DND-41 (cell line): ENCODE measurements at places on chromosomes 16 and 17.
A peak's percentile ranks its signal among the peaks of the same experiment; 100 is the strongest.

DNA sequence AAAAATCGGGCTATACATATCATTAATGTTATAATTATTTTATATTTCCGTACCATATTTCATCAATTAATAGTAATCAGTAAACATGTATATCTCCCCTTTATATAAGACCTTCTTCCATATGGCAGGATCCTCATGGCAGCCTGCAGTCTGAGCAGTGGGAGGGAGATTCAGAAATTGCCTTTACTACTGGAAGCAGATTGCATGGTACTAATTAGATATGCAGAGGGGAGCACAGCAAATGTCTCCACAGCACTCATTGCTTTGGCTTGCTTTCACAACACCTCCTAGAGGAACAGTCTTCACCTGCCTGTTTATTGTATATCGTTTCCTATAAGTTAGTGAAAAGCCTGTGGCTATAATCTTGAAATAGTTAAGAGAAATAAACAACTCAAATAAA lies 585.8 kb upstream of the GOT2 start:
- H3K4me3 ChIP-seq = no peak overlapping the region
- DNase-seq = no peak
- H3K36me3 ChIP-seq = no peaks in the 10 kb centered on the region

- no peaks in the 10 kb centered on the region for H3K36me3 ChIP-seq
- H3K27me3 ChIP-seq = no peaks in the 10 kb centered on the region
- peaks cover 52% of the 10 kb centered on the region for H3K4me1 ChIP-seq
- peak overlapping the region; percentile 91 for H3K27ac ChIP-seq
Measured at GRCh38 chr16:88790312-88791211, 5.5 kb upstream of the PIEZO1 start.

- H3K4me3 ChIP-seq = no peak overlapping the region
- H3K4me1 ChIP-seq = peaks cover 2% of the 10 kb centered on the region; the same call in 1 of the 2 replicates
- DNase-seq = no peak
- no peaks in the 10 kb centered on the region for H3K36me3 ChIP-seq
Measured at GRCh38 chr17:58532555-58532951, 18.1 kb upstream of the MTMR4 start.

GRCh38 chr17:19986941-19987861 lies 9.6 kb upstream of the AKAP10 start:
- DNase-seq = no peak
- no peak overlapping the region for H3K4me3 ChIP-seq
- no peak overlapping the region for H3K27ac ChIP-seq
- H3K27me3 ChIP-seq = peaks cover 7% of the 10 kb centered on the region
- no peaks in the 10 kb centered on the region for H3K4me1 ChIP-seq

DNA sequence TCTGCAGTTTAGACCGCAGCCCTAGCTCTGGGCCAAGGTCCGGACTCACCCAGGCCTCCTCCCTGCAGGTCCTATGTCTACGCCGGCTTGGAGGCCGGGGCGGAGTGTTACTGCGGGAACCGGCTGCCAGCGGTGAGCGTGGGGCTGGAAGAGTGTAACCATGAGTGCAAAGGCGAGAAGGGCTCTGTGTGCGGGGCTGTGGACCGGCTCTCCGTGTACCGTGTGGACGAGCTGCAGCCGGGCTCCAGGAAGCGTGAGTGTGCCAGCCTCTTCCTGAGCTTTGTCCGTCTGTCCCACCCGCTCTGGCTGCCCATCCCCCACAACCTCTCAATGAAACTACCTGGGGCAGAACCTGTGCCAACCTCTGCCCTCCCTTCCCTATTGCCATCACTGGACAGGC lies 20.1 kb downstream of the WSCD1 start:
- DNase-seq = no peak
- H3K27ac ChIP-seq = no peak overlapping the region
- peaks cover 10% of the 10 kb centered on the region for H3K27me3 ChIP-seq

GRCh38 chr16:58638148-58639036 lies 8.8 kb upstream of the CNOT1 start:
- no peaks in the 10 kb centered on the region for H3K36me3 ChIP-seq
- no peaks in the 10 kb centered on the region for H3K4me1 ChIP-seq
- DNase-seq = no peak
- H3K27me3 ChIP-seq = no peaks in the 10 kb centered on the region

DNA sequence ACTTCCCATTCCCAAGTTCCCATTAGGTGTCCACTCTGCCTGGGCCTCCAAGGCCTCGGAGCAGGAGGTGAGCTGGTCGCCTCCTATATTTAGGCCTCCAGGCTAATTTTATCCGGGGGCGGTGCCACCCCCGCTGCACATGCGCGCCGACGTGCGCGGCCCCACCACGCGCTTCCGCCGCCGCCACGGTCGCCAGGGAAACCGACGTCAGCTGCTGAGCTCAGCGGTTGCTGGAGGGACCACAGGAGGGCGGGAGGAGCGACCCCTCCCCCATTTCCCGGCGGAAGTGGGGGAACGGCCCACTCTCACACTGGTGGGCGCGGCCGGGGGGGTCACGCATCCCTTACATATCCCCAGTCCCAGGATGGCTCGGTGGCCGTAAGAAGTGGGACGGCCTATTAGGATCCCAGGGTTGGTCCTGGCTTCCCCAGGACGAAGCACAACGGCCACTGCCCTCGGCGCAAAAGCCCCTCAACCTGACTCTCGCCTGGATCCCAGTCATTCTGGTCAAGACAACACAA lies 1.0 kb downstream of the PER1 start:
- peak; percentile 96 for DNase-seq
- H3K4me3 ChIP-seq = peak overlapping the region; percentile 76
- peak overlapping the region; percentile 85 for H3K27ac ChIP-seq
- H3K4me1 ChIP-seq = peaks cover 52% of the 10 kb centered on the region

DNA sequence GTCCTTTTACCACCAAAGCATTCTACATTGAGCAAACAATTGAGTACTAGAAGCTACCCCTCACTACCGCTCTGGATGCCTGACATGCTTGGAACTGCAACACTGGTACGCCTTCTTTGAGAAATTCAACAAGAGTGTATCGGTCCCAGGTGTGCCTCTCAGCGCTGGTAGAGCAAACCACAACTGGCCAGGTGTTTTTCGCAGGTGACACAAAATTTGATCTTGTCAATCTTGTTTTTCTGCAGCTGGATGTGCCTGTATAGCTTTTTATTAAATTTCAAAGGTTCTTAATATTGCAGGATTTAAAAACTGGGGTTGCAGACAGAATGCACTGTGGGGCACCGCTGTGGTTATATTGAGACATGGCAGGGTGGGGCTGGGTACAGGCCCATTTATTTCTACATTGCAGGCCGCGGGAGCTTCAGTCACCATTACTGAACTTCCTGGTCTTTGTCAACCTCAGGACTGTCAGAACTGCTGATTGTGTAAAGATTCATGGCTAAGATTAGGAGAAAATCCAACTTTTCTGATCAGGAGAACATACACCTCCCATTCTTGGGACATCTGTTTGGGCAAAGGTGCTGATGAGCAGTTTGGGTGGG lies 4.5 kb upstream of the SNX20 start:
- peaks cover 46% of the 10 kb centered on the region for H3K4me1 ChIP-seq
- H3K36me3 ChIP-seq = no peaks in the 10 kb centered on the region
- H3K4me3 ChIP-seq = no peak overlapping the region
- DNase-seq = peak; percentile 38
- no peaks in the 10 kb centered on the region for H3K27me3 ChIP-seq

DNA sequence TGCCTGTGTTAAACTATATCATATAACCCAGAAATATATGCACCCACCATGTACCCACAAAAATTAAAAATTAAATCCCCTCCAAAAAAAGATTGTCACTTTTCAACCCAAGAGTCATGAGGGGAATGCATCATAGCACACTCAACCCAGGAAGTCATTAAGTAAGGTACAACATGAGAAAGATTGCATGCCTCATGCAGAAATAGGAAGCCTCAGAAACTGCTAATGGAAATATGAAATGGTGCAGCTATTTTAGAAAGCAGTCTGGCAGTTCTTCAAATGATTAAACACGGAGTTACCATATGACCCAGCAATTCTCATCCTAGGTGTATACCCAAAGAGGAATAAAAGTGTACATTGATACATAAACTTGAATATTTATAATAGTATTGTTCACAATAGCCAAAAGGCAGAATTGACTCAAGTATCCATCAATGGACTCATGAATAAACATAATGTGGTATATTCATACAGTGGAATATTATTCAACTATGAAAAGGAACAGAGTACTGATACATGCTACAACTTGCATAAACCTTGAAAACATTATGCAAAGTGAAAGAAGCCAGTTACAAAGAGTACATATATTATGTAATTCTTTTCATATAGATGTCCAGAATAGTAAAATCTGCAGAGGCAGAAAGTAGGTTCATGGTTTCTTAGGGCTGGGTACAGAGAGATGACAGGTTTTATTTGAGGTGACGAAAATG lies 70.4 kb downstream of the TMEM100 start:
- peaks cover 5% of the 10 kb centered on the region for H3K27me3 ChIP-seq
- H3K27ac ChIP-seq = no peak overlapping the region
- no peaks in the 10 kb centered on the region for H3K4me1 ChIP-seq
- no peaks in the 10 kb centered on the region for H3K36me3 ChIP-seq
- H3K4me3 ChIP-seq = no peak overlapping the region
- DNase-seq = no peak

DNA sequence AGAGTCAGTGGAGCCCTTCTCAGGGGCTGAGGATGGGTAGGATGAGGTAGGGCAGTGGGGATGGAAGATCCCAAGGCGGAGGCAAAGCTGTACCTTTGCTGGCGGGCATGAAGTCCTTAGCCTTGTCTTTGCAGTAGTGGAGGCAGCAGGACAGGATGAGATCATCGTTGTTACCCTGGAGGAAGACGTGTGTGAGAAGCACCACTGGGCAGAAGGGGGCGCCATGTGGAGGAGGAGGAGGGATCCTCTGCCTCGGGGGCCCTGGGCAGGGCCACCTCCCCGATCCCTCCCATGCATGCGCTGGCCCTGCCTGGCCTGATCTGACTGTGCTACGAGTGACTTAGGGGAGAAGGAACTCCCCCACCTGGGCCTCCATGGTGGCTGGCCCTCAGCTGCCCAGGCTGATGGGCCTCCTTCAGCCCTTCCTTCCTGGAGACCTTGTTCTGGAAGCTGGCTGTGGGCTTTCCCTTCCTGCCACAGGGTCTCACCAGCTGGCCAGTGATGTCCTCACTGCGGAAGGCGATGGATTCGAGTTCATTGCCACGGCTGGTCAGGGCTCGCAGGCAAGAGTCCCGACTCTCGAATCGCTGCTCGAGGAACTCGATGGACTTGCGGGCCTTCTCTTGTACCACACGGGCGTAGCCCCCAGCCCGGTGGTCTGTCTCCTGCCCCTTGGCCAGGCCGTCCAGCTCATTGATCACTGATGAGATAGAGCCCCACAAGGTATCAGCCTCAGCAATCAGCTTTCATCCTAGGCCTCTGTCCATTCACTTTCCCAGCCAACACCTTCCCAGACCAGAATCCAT lies 10.3 kb downstream of the HIC1 start:
- no peaks in the 10 kb centered on the region for H3K27me3 ChIP-seq
- DNase-seq = peak; percentile 66
- H3K36me3 ChIP-seq = peaks cover 75% of the 10 kb centered on the region
- no peak overlapping the region for H3K27ac ChIP-seq
- no peaks in the 10 kb centered on the region for H3K4me1 ChIP-seq

DNA sequence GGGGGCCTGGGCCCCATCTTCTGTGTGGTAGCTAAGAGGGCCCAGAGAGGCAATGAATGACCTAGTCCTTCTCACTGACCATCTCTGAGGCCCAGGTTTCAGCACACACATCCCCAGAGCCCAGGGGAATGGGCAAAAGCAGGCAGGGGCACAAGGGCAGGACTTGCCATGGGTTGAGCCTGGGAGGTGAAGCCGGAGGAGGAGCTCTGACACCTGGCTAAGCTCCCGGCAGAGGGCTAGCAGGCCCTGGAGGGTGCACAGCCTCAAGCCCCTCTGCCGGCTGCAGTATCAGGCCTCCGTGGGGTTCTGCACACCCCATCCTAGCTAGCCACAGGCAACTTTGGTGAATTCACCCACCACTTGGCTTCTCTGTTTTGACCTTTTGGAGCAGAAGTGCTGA lies 5.3 kb downstream of the SRCIN1 start:
- H3K4me3 ChIP-seq = no peak overlapping the region
- H3K36me3 ChIP-seq = no peaks in the 10 kb centered on the region
- H3K27me3 ChIP-seq = peaks cover 4% of the 10 kb centered on the region
- DNase-seq = no peak
- H3K27ac ChIP-seq = no peak overlapping the region
- H3K4me1 ChIP-seq = peaks cover 6% of the 10 kb centered on the region; the same call in 1 of the 2 replicates

GRCh38 chr17:77326076-77326591 lies 185.4 kb downstream of the SEC14L1 start:
- no peaks in the 10 kb centered on the region for H3K27me3 ChIP-seq
- peak; percentile 37 for DNase-seq
- no peak overlapping the region for H3K27ac ChIP-seq
- H3K4me3 ChIP-seq = no peak overlapping the region
- H3K36me3 ChIP-seq = no peaks in the 10 kb centered on the region

GRCh38 chr16:9000664-9001063 lies 37.0 kb upstream of the USP7 start:
- H3K4me3 ChIP-seq = no peak overlapping the region
- no peak overlapping the region for H3K27ac ChIP-seq
- DNase-seq = no peak
- H3K27me3 ChIP-seq = no peaks in the 10 kb centered on the region
- H3K4me1 ChIP-seq = no peaks in the 10 kb centered on the region

GRCh38 chr17:69117855-69118784 lies 23.6 kb downstream of the ABCA6 start:
- no peaks in the 10 kb centered on the region for H3K36me3 ChIP-seq
- H3K27me3 ChIP-seq = peaks cover 3% of the 10 kb centered on the region
- no peak overlapping the region for H3K4me3 ChIP-seq
- no peaks in the 10 kb centered on the region for H3K4me1 ChIP-seq

DNA sequence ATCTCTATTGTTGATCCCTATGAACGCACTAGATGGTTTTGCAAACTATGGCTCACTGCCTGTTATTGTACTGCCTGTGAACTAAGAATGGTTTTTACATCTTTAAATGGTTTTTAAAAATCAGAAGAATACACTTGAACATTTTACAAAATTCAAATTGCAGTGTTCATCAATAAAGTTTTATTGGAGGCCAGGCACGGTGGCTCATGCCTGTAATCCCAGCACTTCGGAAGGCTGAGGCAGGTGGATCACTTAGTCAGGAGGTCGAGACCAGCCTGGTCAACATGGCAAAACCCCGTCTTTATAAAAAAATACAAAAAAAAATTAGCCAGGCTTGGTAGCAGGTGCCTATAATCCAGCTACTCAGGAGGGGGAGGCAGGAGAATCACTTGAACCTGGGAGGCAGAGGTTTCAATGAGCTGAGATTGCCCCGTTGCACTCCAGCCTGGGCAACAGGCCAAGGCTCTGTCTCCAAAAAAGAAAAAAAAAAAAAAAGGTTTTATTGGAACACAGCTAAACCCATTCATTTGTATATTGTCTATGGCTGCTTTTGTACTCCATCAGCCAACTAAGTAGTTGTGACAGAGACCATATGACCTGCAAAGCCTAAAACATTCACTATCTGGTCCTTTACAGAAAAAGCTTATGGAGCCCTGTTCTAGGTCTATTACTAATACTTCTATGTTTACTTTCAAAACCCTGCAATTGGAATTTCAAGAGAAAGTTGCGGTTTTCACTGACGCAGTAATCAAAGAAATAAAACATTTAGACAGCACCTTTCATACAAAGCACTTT lies 18.9 kb downstream of the IKZF3 start:
- peaks cover 14% of the 10 kb centered on the region for H3K27me3 ChIP-seq
- H3K4me1 ChIP-seq = no peaks in the 10 kb centered on the region
- H3K36me3 ChIP-seq = no peaks in the 10 kb centered on the region
- no peak overlapping the region for H3K4me3 ChIP-seq
- H3K27ac ChIP-seq = no peak overlapping the region

GRCh38 chr17:82970067-82970466 lies 109.3 kb upstream of the METRNL start:
- no peak overlapping the region for H3K27ac ChIP-seq
- no peak overlapping the region for H3K4me3 ChIP-seq
- H3K36me3 ChIP-seq = peaks cover 46% of the 10 kb centered on the region
- no peaks in the 10 kb centered on the region for H3K4me1 ChIP-seq

- no peaks in the 10 kb centered on the region for H3K36me3 ChIP-seq
- H3K27me3 ChIP-seq = no peaks in the 10 kb centered on the region
- no peak overlapping the region for H3K27ac ChIP-seq
- no peak overlapping the region for H3K4me3 ChIP-seq
- DNase-seq = no peak
Measured at GRCh38 chr17:10558049-10558448, 8.6 kb upstream of the MYH2 start.
